NCI-H226 (cell line): ENCODE measurements at places on chromosomes 1 and 21.
A peak's percentile ranks its signal among the peaks of the same experiment; 100 is the strongest.

- DNase-seq: no peak
Observed at GRCh38 chr21:35678393-35678792, 381.9 kb downstream of the SETD4 start.

- DNase-seq: peak; percentile 43
Observed at GRCh38 chr1:31760471-31761470, 3.4 kb downstream of the ADGRB2 start.

- no peak for DNase-seq
Observed at GRCh38 chr1:14989931-14990728, 163.4 kb upstream of the TMEM51 start.

- no peak for DNase-seq
Observed at GRCh38 chr1:202438393-202439174, 90.1 kb downstream of the PPP1R12B start.

GRCh38 chr21:28336314-28336713 is 656.4 kb downstream of the LTN1 start:
- DNase-seq: peak; percentile 71

DNA sequence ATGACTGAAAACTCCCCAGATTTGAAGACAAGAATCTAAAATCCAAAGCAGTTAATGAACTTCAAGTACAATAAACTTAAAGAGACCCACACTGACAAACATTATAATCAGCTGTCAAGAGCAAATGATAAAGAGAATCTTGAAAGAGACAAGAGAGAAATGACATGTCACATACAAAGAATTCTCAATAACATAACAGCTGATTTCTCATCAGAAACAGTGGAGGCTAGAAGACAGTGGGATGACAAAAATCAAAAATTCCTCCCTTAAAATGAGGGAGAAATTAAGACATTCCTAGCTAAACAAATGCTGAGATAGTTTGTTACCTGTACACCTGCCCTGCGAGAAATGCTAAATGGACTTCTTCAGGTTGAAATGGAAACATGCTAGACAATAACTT is 36.0 kb upstream of the COA6 start:
- no peak for DNase-seq

GRCh38 chr1:199550199-199551065 is 477.1 kb upstream of the NR5A2 start:
- DNase-seq: no peak

GRCh38 chr1:202374099-202374498 is 25.6 kb downstream of the PPP1R12B start:
- no peak for DNase-seq

DNA sequence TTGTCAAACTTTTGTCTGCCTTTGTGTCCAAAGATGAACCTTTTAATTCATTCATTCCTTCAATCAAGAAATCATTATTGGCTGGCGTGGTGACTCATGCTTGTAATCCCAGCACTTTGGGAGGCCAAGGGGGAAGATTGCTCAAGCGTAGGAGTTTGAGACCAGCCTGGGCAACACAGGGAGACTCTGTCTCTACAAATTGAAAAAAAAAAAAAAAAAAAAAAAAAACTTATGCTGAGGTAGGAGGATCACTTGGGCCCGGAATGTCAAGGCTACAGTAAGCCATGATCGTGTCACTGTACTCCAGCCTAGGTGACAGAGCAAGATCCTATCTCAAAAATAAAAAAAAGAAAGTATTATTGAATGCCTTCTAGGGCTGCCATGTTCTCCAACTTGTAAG is 51.3 kb upstream of the CXADR start:
- DNase-seq: peak; percentile 50

DNA sequence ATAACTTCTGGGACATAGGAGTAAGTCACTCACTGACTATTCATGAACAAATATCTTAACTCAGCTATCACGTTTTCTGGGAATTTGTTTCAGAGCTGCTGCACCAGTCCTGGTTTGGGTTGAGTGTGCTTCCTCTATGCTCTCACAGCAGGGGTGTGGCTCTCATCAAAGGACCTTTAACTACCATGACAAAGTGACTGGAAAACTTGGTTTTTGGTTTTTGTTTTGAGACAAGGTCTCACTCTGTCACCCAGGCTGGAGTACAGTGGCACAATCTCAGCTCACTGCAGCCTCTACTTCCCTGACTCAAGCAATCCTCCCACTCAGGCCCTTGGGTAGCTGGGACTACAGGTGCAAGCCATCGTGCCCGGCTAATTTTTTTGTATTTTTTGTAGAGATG is 4.1 kb downstream of the ILDR2 start:
- no peak for DNase-seq

DNA sequence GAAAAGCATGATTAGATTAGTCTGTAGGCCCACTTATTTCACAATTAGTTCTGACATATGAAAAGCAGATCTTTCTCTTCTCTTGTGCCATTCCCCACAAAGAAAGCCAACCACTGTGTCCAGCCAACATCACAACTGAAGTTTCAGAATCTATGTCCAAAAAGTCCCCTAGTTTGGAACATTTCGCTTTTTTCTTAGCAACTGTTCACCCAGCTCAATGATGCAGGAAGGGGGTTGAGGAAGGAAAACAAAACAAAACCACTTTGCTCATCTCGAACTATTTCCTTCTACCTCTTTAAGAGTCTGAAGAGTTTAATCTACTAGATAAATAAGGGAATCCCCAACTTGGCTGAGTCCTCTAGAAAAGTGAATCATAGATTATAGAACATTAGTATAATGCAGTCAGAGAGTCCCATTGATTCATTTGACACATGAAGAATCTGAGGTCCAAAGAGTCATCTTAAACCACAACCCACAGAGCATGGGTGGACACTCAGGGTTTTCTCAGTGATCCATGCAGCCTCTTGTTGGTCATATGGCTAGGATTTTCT is 159.3 kb upstream of the SGIP1 start:
- peak; percentile 81 for DNase-seq

- peak; percentile 97 for DNase-seq
Observed at GRCh38 chr1:53413175-53414001, 45.8 kb upstream of the DMRTB1 start.

- no peak for DNase-seq
Observed at GRCh38 chr21:28234326-28234725, 758.4 kb downstream of the LTN1 start.

GRCh38 chr1:65478379-65479026 is 58.0 kb downstream of the LEPR start:
- DNase-seq: no peak

DNA sequence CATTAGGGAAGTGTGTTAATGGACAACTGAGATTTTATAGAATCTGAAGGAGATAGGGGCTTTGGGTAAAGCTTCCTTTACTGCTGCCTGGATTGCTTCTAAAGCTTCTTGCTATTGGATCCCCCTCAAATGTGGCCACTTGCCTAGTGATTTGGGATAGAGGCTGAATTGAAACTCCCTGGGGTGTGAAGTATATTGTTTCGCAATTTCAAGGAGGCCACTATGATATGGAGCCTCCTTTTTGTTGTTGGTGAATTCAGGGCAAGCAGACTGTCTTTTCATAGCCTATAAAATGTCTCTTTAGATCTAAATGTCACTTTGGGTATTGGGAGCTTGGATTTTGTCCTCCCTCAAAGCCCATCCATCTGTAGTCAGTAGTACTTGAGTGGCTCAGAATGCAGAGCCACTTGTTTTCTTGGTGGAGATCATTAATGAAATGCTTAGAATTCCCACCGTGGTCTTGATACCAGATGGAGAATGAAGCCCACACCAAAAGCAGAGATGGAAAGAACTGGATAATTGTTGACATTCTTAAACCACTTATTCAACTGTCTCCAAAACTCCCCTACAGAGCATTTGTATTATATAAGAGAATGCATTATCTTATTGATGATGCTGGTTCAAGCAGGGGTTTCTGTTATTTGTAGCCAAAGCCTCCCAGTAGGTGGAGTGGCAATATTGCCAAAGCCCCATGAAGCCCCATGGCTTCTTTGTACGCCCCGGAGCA is 144.3 kb upstream of the KCNE2 start:
- no peak for DNase-seq

DNA sequence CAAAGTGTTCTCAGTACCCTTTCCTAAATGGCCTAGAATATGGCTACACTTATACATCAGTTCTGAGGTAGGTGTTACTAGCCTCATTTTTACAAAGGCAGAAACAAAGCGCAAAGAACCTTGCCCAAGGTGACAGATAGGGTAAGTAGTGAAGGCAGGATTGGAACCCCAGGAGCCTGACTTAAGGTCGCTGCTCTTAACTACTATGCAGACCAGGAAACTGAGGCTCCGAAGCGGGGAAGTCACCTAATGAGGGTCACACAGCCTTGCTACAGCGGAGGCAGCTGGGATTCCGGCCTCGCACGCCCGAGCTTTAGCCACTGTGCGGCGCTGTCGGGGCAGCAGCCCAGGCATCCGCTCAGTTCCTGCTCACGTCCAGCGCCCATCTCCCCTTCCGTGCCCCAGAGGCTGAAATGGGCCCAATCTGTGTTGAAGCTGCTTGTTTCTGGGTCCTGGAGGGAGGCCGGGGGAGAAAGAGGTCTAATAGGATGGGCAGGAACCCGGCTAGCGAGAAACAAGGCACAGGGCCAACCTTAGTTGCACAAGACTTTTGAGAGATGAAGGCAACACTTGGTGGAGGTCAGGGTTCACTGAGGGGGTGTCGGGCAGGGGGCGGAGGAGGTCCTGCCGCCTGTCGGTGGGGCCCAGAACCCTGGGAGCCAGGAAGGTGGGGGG is 1.4 kb upstream of the FOXD2 start:
- peak; percentile 79 for DNase-seq

DNA sequence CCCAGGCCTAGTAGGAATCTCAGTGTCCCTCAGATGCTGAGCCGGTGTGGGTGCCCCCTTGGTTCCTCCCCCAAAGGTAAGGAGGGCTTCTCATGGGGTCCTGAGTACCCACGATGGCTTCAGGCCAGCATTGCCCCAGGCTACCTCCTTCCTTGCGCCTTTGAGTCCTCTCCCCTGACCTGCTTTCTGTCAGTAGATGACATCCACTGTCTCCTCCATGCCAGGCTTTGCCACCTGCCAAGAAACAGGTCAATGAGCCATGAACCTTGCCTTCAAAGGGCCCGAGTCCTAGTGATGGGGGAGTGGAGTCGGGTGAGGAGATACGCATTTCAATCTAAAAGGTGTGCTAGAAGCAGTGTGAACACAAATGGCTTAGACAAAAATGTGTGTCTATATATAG is 15.6 kb downstream of the WNT4 start:
- no peak for DNase-seq

DNA sequence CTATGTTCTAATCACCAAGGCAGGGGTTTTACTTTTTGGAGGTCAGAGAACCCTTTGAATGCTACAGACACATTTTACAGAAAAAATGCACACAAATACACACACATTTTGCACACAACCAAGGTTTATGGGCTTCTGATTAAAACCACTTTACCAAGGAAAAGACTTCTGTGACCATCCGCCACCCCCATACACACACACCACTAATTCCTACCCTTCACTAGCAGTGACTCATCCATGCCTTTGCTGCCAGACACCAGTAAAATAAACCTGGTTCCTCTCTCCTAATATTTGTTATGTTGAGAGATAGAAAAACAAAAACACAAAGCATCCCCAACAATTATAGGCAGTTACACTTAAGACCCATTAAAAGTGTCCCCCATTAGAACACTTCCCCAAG is 12.9 kb downstream of the PIGM start:
- DNase-seq: peak; percentile 46

GRCh38 chr1:177432897-177433296 is 262.1 kb downstream of the BRINP2 start:
- DNase-seq: no peak

DNA sequence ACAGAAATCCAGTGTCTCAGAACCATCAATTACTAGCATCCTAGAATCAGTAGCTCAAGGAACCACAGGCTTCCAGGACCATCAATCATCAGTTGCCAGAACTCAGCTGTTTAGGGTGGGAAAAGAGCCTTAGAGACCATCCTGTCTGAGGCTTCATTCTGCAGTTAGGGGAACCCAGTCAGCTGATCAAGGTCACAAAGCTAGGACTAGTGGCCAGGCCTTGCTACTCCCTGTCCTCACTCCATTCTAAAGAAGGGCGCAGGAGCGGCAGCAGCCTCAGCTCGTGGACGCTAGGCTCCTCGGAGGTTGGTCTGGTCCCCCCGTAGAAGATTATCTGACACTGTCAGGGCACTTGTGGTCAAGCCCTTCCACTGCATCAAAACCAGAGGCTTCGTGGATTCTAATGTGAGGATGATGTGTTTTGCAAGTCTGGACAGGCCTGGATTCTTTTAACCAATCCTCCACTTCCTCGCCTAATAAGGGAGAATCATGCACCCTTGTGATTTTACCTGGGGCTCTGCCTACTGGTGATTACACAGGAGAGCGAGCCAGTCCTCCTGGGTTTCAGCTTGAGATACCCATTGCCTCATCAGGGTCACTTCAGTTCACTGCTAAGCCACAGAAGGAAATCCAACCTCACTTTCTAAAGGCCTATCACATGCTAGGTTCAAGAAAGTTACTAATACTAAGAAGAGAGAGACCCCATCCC is 41.7 kb upstream of the IFFO2 start:
- peak; percentile 48 for DNase-seq

- no peak for DNase-seq
Observed at GRCh38 chr1:12565966-12566352, 52.1 kb downstream of the DHRS3 start.

DNA sequence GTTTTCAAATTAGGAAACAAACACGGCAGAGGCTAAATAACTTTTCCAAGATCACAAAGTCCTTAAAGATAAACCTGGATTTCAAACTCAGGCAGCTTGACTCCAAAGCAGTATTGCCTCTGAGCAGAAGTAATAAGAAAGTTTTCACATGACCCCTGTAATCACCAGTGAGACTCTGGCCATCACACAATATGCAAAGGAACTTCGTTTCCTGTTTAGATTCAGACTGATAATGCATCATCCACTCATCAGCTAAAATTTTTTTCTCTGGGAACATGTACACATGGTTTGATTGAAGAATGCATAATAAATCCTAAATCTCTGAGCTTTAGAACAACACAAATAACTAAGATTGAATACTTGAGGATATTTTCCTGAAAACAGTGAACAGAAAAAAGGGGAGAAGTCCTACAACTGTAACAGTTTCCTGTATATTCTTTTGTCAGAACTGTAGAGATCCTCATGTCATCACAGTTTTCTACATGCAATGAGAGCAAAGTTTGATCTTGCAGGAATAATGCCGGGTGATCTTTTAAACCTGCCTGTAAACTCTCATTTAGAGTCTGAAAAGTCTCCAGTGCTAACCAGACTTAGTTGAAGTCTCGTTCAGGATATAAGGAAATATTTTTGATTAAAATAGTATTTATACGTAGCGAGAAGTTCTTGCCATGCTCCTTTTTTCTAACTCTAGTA is 225.3 kb downstream of the SPATA17 start:
- DNase-seq: no peak

GRCh38 chr1:175172503-175172902 is 20.1 kb downstream of the KIAA0040 start:
- no peak for DNase-seq

DNA sequence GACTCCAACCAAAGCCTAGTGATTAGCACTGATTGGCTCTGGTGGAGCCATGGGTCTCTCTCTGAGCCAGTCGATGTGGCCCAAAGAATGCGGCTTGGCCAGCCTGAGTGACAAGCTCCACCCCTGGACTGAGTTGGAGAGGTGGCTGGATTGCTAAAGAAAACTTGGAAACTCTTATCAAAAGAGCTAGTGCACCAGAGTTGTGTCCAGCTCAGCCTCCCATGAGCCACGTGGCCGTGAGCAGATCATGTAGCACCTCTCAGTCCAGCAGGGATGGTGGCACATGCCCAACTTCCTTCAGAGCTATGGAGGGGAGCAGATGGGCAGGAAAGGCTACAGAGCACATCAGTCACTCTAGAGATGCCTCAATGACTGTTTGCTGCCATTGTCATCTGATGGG is 142.8 kb upstream of the VAMP3 start:
- no peak for DNase-seq

GRCh38 chr21:45524756-45525152 is 17.5 kb downstream of the SLC19A1 start:
- no peak for DNase-seq
